Activated CD4-positive, alpha-beta T cell treated with anti-CD3 and anti-CD28 coated beads, Interleukin-2, amount 50 U/mL, for 1 hour (primary cell): ENCODE measurements at places on chromosomes 5 and 9.

GRCh38 chr5:33969572-33970452 lies 14.7 kb downstream of the SLC45A2 start:
- no peak for DNase-seq

GRCh38 chr9:137077758-137078693 lies 709 bp downstream of the UAP1L1 start:
- DNase-seq, result peak; percentile 22

GRCh38 chr9:34163434-34163833 lies 15.4 kb upstream of the UBAP1 start:
- DNase-seq, result no peak

- DNase-seq, result no peak
These were observed 89.9 kb downstream of the SEMA5A start for GRCh38 chr5:9455826-9456434.

- DNase-seq, result no peak
These were observed 59.3 kb downstream of the ASTN2 start for GRCh38 chr9:117355542-117355941.

GRCh38 chr9:11001546-11001945 lies 388.7 kb upstream of the PTPRD start:
- DNase-seq, result no peak

DNA sequence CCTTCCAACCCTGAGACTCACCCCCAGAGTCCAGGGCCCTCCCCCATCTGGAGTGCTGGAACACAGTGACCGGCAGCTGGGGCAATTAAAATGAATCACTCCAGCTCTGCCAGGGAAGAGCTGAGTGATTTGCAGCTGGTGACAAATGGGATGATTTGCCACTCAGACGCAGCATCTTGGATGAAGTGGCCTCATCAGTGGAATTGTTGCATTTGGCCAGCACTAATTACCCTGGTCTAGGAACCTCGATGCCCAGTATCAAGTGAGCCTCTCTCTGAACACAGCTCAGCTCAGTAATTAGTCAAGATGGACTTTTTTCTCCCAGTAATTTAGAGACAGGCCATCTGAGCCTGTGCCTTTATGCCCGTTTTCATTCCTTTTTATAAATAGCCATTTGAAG lies 259.5 kb downstream of the GRIA1 start:
- no peak for DNase-seq

GRCh38 chr5:109911731-109912130 lies 222.0 kb downstream of the MAN2A1 start:
- no peak for DNase-seq

GRCh38 chr5:87242242-87242641 lies 25.4 kb upstream of the RASA1 start:
- DNase-seq, result no peak

GRCh38 chr9:17531642-17532254 lies 47.1 kb upstream of the SH3GL2 start:
- no peak for DNase-seq

DNA sequence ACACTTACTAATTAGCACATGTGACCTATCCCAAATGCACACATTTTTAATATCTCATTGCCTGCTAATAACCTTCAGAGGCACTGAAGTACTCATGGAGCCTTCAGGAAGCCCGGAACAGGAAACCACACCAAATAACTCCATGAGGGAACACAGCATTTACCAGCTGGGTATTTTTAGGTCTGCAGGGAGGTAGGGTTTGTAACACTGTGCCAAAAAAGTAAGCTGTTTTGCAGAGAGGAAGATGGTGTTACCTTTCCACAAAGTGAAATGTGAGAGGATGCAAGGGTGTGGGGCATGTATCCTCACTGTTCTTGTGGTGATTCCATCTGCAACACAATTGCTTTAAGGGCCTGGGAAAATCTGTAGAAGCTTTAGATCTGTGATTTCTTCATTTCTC lies 64.4 kb downstream of the NUDT12 start:
- no peak for DNase-seq

GRCh38 chr9:130186839-130187522 lies 14.8 kb downstream of the NCS1 start:
- no peak for DNase-seq

GRCh38 chr5:157915638-157916037 lies 56.7 kb upstream of the CLINT1 start:
- DNase-seq, result no peak

DNA sequence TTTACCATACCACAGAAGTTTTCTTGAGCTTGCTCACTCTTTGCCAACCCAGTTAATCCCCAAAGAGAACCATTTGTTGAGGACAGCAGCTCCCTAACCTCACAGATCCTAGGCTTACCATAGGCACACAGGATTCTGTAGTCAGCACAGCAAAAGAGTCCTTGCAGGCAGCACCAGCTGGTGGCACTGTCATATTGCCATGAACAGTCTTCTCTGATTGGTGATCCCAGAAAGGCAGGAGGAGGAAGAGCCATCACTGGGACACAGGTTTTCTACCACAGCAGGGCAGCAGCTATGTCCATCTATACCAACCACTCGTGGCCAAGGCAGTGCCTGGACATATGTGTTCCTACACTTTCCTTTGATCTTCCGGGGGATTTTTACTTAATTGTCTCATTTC lies 297.1 kb upstream of the CD180 start:
- DNase-seq, result no peak

- no peak for DNase-seq
These were observed 717.3 kb upstream of the CHD1 start for GRCh38 chr5:99646011-99646647.
